ENCODE measurements at places on chromosomes 12 and 14.

- no peak for DNase-seq
These were observed 30.3 kb downstream of the PPP2R5E start for GRCh38 chr14:63512861-63513260.

GRCh38 chr12:52146822-52147366 is 44.9 kb downstream of the KRT80 start:
- no peak for DNase-seq

DNA sequence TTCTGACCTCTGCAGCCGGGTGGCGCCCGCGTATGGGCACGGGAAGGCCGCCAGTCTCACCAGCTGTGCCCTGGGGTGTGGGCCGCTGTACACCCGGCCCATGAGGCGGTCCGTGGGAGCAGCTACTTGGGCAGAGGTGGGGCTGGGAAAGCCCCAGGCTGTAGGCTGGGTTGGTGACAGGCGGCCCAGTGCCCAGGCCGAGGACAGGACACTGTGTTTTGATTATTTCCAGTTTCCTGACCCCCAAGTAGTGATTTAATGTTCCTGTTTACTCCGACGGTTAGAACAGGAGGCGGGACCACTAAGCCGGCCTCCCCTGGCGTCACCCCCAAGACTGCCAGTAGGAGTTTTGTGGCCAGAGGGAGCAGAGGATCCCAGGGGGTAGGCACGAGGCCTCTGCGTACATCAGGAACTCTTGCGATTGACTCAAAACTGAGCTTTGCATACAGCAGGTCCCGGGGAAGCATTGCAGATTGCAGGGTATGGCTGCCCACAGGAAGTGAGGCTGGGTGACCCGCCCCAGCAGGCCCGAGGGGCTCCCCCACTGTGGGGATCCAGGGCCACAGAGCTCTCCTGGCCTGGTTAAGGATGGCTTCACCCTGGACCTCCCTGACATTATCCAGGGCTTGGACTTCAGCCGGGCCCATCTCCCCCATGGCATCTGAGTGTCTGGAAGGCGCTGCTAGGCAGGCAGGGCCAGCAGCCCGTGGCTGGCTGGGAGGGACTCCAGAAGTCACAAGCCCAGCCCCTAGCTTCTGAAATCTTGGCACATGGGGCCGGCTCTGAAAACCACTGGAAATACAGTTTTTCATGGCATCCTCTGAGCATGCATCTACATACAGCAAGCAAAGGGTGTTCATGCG is 42.5 kb upstream of the DIO3 start:
- no peak for DNase-seq

DNA sequence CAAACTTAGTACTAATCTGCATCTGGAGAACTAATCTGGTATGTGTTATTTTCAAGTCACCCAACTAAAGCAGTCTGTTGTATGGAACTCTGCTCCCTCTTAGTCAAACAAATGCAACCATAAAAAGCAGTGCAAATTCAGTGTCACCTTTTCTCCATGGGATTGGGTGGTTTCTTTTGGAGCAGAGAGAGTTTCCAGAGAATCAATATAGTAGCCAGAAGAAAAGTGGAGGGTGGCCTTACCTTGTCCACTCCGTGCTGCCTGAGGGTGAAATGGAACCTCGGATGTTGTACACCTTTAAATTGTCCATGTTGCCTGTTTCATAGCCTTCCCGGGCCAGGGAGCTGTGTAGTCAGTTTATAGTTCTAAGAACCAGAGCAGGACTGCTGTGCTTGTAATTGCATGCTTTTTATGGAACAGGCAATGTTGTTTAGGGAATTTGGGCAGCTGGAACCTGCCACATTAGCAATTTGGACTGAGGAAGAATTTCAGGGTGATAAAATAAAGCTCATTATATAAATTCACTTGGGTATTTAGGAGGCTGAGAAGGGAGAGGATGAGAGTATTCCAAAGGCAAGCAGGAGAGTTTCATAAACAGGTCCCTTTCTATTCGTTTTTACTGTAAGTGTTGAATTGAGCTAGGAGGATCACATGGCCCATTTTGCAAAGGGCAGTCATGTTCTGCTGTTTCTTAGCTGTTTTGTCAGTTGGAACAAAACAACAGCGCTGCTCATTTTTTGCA is 60.5 kb downstream of the CRADD start:
- DNase-seq: no peak

- no peak for DNase-seq
These were observed 187.8 kb upstream of the AMIGO2 start for GRCh38 chr12:47267571-47267970.

- no peak for DNase-seq
These were observed 151.0 kb downstream of the SLC25A21 start for GRCh38 chr14:37021390-37021789.

DNA sequence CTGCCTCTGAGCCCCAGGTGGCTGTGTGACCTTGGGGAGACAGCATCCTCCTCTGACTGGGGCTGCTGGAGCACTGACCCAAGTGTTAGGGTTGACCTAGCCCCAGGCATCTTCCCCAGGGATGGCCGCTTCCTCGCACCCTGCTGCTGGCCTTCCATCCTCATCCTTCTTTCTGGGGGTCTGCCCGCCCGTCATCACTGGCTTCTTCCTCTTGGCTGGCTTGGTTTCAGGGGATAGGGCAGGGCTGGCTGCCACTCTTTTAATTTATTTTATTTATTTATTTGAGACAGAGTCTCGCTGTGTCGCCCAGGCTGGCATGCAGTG is 3.5 kb downstream of the TEDC1 start:
- DNase-seq: no peak

- no peak for DNase-seq
These were observed 3.8 kb downstream of the EXOC3L4 start for GRCh38 chr14:103097994-103098957.

- no peak for DNase-seq
These were observed 10.6 kb upstream of the KRT74 start for GRCh38 chr12:52584156-52584682.

- no peak for DNase-seq
These were observed 37.0 kb upstream of the BAZ1A start for GRCh38 chr14:34912182-34912581.

DNA sequence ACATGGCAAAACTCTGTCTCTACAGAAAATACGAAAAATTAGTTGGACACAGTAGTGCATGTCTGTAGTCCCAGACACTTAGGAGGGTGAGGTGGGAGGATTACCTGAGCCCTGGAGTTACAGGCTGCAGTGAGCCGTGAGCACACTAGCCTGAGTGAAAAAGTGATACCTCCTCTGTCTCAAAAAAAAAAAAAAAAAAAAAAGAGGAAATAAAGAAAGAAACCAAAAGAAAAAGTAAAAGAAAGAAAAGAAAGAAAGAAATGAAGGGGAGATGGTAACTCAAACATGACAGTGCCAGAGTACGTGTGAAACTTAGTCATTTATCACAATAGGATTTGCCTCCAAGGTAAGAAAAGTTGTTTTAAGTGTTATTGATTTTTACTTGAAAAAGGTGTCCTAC is 407.0 kb upstream of the MGAT4C start:
- no peak for DNase-seq

- no peak for DNase-seq
These were observed 37.8 kb upstream of the PPP1CC start for GRCh38 chr12:110780448-110780847.

GRCh38 chr12:95117178-95117599 is 43.8 kb upstream of the NR2C1 start:
- no peak for DNase-seq

- DNase-seq: no peak
These were observed 93.6 kb downstream of the PELI2 start for GRCh38 chr14:56211844-56212243.

- no peak for DNase-seq
These were observed 170.7 kb downstream of the NOVA1 start for GRCh38 chr14:26427097-26427496.

DNA sequence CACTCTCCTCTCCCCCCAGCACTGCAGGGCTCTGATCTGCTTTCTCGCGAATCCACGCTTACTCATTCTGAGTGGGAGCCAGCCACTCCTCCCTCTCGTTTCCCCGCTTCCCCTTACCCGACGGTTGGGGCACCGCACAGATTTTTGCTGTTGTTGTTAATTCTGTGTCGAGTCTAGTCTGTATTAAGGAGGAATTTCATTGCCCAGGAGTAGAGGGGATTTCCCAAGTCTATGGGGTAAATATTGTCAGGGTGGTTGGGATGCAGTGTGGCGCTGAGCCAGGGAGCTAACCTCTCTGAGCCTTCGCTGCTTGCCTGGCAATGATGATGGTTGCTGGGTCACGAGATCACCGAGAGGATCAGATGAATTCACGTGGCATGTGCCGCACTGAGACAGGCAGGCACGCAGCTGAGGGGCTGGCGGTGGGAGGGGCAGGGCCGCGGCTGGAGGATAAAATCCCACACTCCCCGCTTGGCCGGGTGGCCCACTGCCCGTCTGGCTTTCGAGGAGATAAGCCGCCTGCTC is 18.5 kb downstream of the NCOR2 start:
- no peak for DNase-seq

DNA sequence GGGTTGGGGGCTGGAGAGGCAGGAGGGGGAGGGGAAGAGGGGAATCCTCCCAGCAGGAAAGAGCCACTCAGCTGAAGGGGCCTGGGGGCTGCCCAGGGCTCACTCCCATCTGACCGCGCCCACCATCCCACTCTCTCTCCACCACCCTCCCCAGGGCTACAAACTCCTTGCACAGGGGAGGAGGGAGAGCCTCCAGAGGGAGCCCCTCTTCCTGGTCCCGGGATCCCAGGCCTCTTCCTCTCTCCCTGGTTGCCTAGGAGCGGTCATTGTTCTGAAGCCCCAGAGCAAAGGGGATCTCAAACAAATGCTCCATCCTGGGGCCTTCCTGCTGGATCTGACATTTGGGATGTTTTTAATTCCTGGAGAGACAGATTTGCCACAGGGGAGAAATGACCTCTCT is 39.8 kb upstream of the DLK1 start:
- DNase-seq: no peak

DNA sequence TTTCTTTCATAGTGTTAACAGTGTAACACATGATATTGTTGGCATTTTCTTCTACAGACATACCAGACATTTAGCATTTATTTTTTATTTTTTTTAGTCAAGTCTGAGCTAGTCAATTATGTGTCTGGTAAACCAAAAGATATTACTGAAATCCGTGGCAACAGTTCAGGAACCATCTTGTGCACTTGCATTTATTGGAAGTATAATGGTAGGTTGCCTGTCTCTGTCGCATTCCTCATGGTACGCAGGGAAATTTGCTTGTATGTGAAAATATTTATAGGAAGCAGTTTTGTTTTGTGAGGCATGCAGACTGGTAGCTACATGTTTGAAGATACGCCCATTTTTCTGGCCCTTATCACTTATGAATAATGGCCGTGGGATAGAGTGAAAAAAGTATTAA is 186.1 kb upstream of the SLC38A2 start:
- DNase-seq: no peak

- DNase-seq: no peak
These were observed 239 bp downstream of the ZFP36L1 start for GRCh38 chr14:68792678-68792978.

DNA sequence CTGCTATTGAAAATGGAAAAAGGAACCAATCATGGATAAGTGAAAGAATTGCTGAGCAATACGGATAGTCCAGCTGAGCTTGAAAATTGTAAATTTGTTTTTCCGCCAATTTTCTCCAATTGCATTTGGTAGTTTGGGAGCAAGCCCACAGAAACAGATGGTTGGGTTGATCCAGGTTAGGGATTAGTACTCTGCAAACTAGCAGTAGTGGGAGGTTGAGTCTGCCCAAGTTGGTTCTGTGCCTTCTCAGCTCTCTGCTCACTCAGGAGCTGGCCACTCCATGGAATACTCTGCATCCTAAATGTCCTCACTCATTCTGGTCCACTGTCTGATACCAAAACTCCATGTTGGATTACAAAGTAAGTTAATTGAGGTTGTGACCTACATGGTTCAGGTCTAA is 361.1 kb upstream of the ATP2B1 start:
- DNase-seq: no peak

DNA sequence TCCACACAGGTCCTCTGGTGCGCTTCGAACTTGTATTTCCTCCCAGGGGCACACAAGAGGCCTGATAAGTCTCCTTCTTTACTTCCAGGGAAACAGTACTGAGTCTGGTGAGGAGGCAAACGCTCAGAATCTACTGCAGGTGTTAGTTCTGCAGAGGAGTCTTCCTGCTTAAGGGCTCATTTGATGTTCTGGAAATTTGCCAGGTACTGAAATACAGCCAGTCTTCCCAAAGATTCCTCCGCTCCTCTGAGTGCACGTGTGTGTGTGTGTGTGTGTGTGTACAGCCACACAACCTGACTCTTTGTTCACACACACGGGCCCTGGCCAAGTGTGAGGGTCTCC is 92.0 kb downstream of the FBXL14 start:
- no peak for DNase-seq

DNA sequence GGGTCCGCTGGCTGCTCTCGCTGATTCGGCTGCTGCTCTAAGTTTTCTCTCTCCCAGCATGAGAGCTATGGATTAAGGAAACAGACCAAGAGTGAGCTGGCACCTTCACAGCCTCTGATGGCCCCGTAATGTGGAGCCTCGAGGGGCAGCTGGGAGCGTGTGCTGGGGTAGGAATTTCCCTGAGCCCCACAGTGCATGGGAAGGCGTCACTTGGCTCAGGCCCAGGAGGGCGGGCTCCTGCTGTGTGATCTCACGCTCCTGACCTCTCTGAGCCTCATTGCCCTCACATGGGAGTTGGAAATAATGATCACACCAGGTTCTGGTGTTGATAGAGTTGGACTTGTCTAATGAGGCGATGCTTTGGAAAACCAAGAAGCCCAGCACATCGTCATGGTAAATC is 238.6 kb upstream of the CRY1 start:
- no peak for DNase-seq

DNA sequence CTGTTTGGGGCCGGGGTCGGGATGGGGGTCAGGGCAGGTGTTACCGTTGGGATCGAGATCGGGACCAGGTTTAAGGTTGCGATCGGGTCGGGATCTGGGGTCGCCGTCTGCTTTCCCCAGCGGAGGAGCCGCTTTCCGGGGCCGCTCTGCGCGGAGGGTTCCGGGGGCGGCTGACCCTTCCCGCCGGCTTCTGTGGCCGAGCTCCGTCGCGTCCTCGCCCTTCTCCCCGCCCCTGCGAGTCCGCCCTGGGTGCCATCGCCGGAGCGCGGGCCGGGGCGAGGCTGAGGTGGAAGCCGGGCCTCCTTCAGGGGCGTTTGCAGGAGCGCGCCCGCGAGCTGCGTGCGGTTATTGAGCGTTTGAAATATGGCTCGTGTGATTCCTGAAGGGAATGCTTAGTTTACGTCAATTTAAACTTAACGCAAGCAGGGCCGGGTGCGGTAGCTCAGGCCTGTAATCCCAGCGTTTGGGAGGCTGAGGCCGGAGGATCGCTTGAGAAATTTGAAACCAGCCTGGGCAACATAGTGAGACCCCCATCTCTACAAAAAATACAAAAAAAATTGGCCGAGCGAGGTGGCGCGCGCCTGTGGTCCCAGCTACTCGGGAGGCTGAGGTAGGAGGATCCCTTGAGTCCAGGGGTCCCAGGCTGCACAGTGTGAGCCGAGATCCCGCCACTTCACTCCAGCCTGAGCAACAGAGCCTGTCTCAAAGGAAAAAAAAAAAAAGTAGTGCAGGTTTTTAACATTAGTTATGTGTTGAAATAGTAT is 620 bp downstream of the PGAM5 start:
- DNase-seq: no peak

DNA sequence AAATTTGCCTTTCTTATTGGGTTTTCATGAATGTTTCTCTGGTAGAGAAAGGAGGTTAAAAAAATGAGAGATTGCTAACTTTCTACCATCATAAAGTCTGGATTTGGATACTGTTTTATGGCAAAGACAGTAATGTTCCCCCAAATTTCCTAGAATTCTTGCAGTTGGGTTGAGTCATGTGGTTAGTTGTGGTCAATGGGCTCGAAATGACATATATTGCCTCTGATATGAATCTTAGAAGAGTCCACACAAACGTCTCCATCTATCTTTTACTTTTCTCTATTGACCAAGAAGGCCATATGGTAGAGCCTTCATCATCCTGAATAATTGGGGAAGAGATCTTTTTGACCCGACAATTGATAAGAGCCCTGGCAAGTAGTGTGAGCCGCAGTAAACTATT is 119.5 kb upstream of the PMCH start:
- no peak for DNase-seq
